Type B pancreatic cell (in vitro differentiated cells): ENCODE measurements at places on chromosomes 11 and 22. TPM values are rescaled to one million over a fixed set of nuclear protein-coding genes. Genes with fewer than 3 reads are reported as not detected.

ARL14EP gene
- 21.6 and 34.5 TPM in 2 replicates for total RNA-seq

DRICH1 gene
- 0.43 and 1.00 TPM in 2 replicates for total RNA-seq

F2 gene
- 9.5 and 12.1 TPM in 2 replicates for total RNA-seq

PRAME gene
- 0.10 TPM in 1 of 2 replicates, not detected in the other for total RNA-seq

HBB gene
- not detected in 2 replicates for total RNA-seq

TALDO1 gene
- total RNA-seq: 189 and 288 TPM in 2 replicates

RFPL2 gene
- total RNA-seq: 0.43 and 0.69 TPM in 2 replicates

OR5B21 gene
- not detected in 2 replicates for total RNA-seq

GAL gene
- 3.4 and 6.2 TPM in 2 replicates for total RNA-seq

ACR gene
- total RNA-seq: 0.19 and 0.22 TPM in 2 replicates

EFCAB6 gene
- 4.2 and 5.3 TPM in 2 replicates for total RNA-seq

SERPING1 gene
- 58.5 and 74.7 TPM in 2 replicates for total RNA-seq

MRTFA gene
- total RNA-seq: 42.3 and 49.8 TPM in 2 replicates

XKR3 gene
- total RNA-seq: not detected in 2 replicates
